ENCODE measurements at places on chromosomes 4 and X.
A peak's percentile ranks its signal among the peaks of the same experiment; 100 is the strongest.

DNA sequence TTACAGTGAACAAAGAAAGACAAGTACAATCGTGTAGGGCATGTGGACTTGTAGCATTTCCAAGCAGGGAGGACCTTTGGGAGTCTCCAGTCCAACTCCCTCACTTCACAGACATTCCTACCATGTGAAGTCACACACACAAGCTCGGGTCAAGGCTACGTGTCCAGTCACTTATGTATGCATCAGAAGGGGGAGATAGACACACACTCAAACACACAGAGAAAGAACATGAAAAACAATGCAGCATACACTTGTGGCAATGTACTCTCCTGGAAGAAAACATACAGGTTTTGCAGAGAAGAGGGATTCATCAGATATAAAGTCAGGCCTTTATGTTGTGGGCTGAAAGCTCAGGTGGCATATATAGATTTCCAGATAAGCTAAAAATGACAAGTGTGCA is 136.1 kb upstream of the MID1 start:
- no peak for DNase-seq

GRCh38 chr4:174422893-174423256 is 99.4 kb downstream of the HPGD start:
- DNase-seq = no peak

- DNase-seq = peak; percentile 42
These were observed 51.5 kb downstream of the ALPK1 start for GRCh38 chr4:112348488-112349158.

DNA sequence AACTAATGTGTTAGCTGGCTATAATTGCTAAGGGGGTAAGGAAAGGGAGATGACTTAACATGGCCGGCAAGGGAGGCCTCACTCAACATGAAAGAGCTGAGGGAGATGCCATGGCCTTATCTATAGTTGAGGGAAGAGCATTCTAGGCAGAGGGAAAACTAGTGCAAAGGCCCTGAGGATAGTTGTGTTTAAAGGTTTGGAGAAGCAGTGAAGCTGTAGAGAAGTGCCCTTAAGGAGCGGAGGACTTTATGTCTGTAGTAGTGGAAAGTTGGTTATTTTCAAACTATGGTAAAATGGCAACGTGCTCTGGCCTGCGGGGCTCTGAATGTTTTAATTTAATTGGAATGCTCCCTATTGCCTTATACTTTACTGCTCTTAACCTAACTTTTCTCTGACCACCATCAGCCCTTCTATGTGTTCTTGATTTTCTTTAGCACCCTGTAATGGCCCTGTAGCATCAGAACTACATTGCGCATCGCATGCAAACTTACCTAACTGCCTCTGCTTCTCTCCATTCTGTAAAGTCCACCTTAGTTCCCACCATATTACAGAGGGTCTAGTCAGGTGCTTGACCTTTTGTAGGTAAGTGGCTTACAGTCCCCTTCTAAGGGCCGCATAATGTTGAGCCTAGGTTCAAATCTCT is 35.8 kb downstream of the ERVMER34-1 start:
- no peak for DNase-seq

DNA sequence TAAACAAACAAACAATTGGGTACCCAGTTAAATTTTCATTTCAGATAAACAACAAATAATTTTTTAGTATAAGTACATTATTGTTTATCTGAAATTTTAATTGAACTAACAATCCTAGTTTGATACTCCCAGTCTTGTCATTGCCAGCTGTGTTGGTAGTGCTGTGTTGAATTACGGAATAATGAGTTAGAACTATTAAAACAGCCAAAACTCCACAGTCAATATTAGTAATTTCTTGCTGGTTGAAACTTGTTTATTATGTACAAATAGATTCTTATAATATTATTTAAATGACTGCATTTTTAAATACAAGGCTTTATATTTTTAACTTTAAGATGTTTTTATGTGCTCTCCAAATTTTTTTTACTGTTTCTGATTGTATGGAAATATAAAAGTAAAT is 2.9 kb downstream of the CXCL8 start:
- no peak for DNase-seq

DNA sequence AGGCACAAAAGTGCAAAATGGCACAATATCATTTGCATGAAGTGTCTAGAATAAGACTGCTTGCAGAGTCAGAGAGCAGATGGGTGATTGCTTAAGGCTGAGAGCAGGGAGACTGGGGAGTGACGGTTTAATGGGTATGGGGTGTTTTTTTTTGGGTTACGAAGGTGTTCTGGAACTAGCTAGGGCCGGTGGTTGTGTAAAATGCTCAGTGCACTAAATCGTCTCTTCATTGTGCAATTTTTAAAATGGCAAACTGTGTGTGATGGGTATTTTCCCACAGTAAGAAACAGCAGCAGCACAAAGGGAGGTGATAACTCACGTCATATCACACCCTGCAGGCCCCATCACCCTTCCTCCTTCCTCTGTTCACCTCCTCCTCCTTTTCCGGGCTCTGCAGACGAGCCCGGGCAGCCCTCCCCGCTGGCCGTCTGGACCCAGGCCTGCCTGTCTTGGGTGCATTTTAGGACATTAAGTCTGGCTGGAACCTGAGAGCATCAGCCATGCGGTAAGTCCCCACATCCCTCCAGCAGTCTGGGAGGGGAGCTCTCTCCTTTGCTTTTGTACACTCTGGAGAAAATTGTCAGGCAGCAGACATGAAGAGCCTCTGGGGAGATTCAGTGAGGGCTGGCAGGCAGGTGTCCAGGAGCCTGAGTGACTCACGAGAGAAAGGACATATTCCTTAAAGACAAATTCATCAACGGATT is 42.7 kb downstream of the ASMT start:
- no peak for DNase-seq

DNA sequence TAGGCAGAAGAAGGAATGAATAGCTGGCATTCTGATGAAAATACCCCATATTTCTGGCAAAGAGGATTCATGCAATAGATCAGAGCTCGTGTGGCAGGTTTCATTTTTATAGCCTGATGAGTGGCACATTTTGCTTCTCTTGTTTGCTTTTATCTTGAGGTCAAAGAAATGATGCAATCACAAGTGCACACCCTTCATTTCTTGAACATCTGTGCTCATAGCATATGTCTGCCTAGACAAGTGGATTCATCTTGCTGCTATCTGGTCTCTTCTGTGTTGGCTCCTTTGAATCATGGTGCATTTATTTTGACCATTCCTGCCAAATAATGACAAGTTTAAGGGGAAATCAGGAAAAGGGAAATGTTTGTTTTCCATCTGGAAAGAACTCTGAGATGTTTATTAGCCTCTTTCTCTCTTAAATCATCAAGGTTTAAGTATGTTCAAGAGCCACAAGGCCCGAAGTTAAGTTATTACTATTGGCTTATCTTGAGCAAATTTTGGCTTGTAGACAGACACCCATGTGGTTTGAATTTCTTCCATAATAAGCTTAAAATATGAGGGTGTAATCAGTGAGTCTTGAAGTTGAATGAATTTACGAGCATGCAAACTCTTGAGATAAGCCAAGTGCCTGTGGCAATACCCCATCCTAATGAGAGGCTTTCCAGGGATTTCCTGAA is 59.3 kb upstream of the HS3ST1 start:
- DNase-seq = no peak

- no peak for DNase-seq
These were observed 1087.8 kb downstream of the C4orf33 start for GRCh38 chr4:130183766-130184165.

DNA sequence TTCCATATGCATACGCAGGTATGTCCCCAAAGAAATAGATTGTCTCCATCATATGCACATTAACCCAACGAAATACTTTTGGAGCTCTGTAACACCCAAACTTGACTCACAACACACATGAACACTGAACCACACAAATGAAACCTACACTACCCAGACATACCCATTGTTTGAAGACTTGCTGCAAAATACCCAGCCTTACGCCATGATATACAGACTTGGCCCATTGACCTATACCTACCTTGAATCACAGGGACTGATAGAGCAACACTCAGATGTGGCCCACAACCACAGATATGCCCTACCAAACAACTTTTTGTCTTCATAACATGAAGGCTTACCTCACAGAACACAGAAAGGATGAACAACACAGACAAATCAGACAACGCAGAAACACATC is 15.9 kb downstream of the LINC00632 start:
- DNase-seq = no peak

DNA sequence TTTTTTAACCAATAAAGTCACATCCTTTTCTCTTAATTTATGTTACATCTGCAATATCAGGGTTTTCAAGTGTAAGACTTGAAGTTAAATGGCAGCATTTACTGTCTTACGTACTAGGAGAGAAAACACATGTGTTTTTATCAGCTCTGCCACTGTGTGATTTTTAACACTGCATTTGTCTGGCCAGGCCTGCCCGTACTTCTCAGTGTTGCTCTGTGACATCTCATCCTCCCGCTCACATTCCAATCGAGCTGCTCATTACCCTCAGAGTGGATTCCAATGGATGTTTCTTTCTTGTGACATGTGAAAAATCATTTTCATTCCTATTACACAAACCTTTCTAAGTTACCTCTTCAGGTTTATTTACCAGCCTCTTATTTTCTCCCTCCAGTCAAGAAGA is 420.3 kb downstream of the FAT4 start:
- peak; percentile 19 for DNase-seq

GRCh38 chr4:150305995-150306394 is 227.8 kb downstream of the DCLK2 start:
- no peak for DNase-seq

DNA sequence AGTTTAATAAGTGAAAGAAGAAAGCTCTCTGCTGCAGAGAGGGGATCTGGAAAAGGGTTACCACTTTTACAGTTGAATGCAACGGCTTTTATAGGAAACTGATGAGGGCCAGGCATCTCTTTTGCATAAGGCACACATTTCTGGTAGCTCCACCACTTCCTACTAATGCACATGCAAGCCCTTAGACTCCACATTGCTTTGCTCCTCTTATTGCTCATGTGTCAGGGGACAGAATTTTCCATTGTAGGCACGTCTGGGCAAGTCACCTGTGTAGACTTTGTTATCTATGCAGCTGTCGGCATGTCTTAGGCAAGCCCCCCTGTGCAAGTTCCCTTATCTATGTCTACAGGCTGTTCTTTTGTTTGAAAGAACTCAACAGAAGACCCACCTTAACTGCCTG is 294.6 kb upstream of the STS start:
- DNase-seq = no peak

DNA sequence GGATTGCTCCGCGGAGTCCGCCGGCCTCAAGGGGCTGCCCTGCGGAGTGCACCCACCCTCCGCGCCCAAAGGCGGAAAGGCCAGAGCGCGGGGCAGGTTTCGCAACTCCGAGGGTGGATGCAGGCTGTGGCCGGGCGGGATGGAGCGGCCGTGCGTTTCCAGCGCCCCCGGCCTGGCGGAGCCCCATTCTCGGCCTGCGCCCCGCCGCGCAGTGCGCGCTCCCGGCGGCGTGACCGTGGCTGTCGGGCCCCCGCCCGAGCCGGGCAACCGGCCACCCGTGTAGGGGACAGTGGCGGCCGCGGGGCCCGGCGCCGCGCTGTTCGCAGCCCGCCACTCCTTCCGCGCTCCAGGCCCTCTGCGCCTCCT is 331 bp downstream of the SETD7 start:
- DNase-seq = no peak

- DNase-seq = no peak
These were observed 6.6 kb upstream of the PTPN13 start for GRCh38 chr4:86587381-86588140.

- DNase-seq = no peak
These were observed 332.9 kb downstream of the EPHA5 start for GRCh38 chr4:65337371-65337770.

GRCh38 chr4:68460085-68460484 is 12.8 kb downstream of the TMPRSS11E start:
- DNase-seq = no peak

- no peak for DNase-seq
These were observed 476.3 kb downstream of the CCSER1 start for GRCh38 chr4:90603540-90603939.

GRCh38 chr4:113718252-113718651 is 43.3 kb downstream of the CAMK2D start:
- no peak for DNase-seq

GRCh38 chr4:119521268-119521667 is 107.3 kb downstream of the PDE5A start:
- DNase-seq = no peak

- DNase-seq = no peak
These were observed 207.8 kb downstream of the ADGRL3 start for GRCh38 chr4:61407642-61408618.

GRCh38 chrX:76921176-76921575 is 493.7 kb downstream of the MAGEE1 start:
- no peak for DNase-seq

DNA sequence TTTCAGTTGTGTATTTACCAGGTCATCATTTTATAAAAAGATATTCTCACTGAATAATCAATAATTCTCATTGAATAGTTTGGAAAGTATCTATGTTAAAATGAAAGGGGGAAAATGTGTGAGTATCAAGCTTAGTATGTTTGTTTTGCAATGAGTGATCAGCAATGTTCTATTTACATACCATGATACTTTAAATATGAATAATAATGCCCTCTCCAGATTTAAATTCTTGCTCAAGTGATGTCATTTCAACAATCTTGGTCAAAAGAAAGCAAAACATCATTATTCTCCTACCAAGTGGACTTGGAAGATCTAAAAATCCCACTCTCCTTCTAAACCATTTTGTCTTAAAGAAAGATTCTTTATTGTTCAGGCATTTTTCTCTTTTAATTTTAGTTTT is 42.1 kb upstream of the ANKRD50 start:
- no peak for DNase-seq

DNA sequence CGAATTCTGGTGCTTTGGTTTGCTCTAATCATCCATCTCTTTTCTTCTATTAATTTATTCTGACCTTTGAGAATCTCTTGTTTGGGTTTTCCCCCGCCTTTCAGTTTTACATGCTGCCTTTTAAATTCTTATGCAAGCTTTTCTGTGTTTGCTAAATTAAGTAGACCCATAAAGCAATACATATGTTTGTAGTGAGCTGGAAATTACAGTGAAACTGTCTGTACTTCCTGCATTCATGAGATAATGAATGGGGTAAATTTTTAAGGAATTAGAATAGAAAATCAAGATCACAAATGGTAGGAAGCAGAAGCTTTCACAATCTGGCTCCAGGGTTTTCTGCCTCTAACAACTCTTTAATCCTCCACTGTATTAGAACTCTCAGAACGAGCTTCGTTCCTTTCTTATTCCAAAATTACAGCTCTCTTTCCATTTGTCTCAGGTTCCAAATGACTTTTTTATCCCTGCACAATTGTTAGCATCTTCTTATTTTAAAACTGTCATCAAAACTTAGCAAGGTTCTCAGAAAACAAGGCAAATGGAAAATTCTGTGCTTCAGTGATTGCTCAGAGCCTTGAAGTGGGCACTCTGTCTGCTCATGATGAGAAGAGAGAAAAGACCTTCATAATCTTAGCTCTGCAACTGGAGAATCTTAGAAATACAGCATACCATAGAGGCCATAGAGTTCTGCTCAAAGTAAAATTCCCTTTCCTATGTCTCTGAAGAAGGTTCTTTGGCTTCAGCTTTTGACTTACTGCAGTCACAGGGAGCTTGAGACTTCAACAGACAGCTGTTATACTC is 108.2 kb downstream of the EGF start:
- no peak for DNase-seq

- no peak for DNase-seq
These were observed 79.8 kb downstream of the FUNDC1 start for GRCh38 chrX:44462850-44463249.
